ENCODE measurements at places on chromosomes 16 and 17.

GRCh38 chr17:65593092-65593854 lies 31.8 kb upstream of the AXIN2 start:
- no peak for DNase-seq

- peak; percentile 30 for DNase-seq
These were observed 10.2 kb upstream of the CENPT start for GRCh38 chr16:67857547-67858233.

GRCh38 chr16:86880316-86881117 lies 302.2 kb downstream of the FOXL1 start:
- no peak for DNase-seq

DNA sequence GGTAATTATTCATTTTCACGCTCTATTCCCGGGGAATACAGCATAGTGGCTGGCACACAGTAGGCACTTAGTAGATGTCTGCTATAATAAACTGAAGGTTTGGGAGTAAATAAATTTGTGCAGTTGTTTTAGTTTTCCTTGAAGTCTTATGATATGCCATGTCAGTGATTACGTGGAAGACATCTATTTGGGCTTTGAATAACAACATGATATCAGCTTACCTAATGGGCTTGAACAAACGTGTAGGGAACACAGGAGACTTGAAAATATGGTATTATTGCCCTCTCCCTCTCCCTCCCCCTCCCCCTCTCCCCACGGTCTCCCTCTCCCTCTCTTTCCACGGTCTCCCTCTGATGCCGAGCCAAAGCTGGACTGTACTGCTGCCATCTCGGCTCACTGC lies 36.3 kb upstream of the NETO2 start:
- no peak for DNase-seq

GRCh38 chr17:80026359-80027042 lies 9.2 kb downstream of the TBC1D16 start:
- DNase-seq = no peak

- peak; percentile 95 for DNase-seq
These were observed 20.4 kb upstream of the SLC38A8 start for GRCh38 chr16:84062734-84063640.

DNA sequence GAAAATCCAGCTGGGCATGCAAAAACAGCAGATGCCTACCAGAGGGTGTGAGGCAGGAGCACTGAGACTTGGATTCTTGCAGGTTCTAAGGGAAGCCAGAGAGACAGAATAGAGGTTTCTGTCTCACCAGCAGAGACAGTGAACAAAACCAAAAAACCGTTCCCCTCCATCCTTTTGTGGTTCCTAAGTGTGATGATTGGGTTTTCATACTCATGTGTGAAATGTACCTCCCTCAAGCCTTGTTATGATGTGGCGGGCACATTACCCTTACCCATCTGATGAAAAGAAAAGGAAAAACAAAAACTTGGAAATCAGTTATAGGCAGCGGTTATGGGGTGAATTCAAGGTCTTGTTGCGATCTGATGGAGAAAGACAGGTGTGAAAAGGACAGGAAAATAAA lies 172.6 kb upstream of the CDH13 start:
- DNase-seq = no peak

- no peak for DNase-seq
These were observed 1.6 kb upstream of the FBXL20 start for GRCh38 chr17:39402890-39403605.

DNA sequence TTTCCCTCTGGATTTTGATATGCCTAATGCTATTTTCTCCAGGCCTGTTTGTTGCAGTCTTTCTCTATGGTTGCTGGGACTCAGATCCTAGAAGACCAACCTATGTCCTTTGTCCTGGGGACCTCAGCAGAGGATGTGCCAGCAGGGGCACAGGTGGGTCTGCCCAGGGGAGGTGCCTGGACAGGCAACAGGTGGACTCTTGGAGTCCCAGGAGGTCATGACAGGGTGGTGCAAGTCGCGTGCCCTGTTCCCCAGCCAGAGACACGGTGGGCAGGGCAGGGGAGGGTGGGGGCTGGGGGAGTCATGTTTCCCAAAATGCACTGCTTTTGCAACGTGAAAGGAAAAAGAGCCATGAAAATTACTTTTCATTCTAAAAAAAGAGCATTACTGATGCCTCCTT lies 26.3 kb upstream of the PLLP start:
- DNase-seq = no peak

GRCh38 chr17:80426671-80427326 lies 11.8 kb downstream of the ENDOV start:
- DNase-seq = peak; percentile 91

DNA sequence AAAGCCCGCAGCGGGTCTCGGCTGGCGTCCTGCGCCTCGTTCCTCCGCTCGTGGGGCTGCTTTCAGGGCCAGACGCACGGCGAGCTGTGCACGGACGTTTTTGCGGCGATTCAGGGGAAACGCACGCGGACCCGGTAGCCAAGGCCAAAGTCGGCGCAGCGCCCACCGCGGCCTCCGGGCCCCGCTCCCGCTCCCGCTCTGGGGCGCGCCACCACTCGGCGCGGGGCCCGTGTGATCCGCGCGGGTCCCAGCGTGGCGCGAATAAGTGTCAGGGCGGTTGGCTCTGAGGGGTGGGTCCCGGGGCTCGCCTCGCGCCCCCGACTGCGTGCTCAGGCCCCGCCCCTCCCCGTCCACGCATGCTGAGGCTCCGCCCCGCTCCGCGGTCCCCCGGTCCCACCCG lies 694 bp upstream of the TBCD start:
- DNase-seq = no peak

Data from eye (tissue), 1 donor.